ENCODE measurements at places on chromosomes 12 and 14.
A peak's percentile ranks its signal among the peaks of the same experiment; 100 is the strongest.

GRCh38 chr14:105908481-105908911, 382.1 kb downstream of the TMEM121 start:
- DNase-seq = no peak

DNA sequence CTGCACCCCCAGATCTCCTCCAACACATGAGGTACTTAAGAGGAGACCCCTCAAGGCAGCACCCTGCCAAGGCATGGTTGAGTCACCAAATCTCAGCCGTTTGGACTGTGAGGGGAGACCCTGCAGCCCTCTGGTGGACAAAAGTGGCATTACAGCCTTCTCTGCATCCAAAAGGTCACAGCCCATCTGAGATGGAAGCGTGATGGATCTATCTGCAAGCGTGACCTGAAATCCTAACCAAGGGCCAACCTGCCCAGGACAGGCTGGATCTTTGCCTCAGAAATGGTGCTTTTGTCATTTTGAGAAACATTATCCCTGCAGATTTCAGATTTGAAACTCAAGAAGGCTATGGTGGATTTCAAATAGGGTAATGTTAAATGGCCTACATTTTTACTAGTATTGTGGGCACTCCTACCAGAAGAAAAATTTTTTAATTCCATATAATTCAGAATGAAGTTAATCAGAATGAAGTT, 23.7 kb upstream of the DHRS4 start:
- peak; percentile 54 for DNase-seq

GRCh38 chr12:31337952-31338351, 12.0 kb upstream of the SINHCAF start:
- no peak for DNase-seq

GRCh38 chr14:104436047-104436591, 143.4 kb upstream of the C14orf180 start:
- no peak for DNase-seq

DNA sequence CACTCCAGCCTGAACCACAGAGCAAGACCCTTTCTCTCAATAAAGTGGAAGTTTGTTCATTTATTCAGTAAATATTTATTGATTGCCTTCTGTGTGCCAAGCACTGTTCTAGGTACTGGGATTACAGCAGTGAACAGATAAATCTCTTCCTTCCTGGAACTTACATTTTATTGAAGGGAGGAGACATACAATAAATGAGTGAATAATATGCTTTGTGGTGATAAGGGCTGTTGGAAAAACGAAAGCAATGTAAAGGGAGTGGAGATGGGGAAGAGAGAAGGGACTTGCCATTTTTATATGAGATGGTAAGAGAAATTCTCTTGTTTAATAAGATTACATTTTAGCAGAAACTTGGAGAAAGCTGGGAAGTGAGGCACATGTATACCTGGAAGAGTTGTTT, 1.6 kb downstream of the GSKIP start:
- DNase-seq = no peak

GRCh38 chr12:14618983-14619382, 51.3 kb upstream of the PLBD1 start:
- DNase-seq = no peak
